ENCODE measurements at places on chromosomes 6 and 20.
A peak's percentile ranks its signal among the peaks of the same experiment; 100 is the strongest.

GRCh38 chr20:57007171-57007540 lies 259.3 kb downstream of the BMP7 start:
- no peak overlapping the region for H3K27ac ChIP-seq
- no peaks in the 10 kb centered on the region for H3K4me1 ChIP-seq
- no peak overlapping the region for H3K4me3 ChIP-seq
- no peaks in the 10 kb centered on the region for H3K36me3 ChIP-seq
- H3K27me3 ChIP-seq = no peaks in the 10 kb centered on the region

DNA sequence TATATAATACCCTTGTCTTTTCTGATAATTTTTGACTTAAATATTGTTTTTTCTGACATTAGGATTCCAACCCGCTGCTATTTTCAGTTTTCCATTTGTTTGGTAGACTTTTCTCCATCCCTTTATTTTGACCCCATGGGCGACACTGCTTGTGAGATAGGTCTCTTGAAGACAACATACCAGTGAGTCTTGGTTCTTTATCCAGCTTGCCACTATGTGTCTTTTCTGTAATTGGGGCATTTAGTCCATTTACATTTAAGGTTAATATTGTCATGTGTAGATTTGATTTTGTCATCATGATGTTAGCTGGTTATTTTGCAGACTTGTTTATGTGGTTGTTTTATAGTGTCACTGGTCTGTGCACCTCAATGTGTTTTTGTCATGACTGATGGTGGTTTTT lies 67.7 kb upstream of the IRAK1BP1 start:
- H3K4me3 ChIP-seq = no peak overlapping the region
- H3K27ac ChIP-seq = no peak overlapping the region
- no peaks in the 10 kb centered on the region for H3K27me3 ChIP-seq
- no peak for DNase-seq
- no peaks in the 10 kb centered on the region for H3K4me1 ChIP-seq
- H3K36me3 ChIP-seq = no peaks in the 10 kb centered on the region

- peaks cover 6% of the 10 kb centered on the region for H3K4me1 ChIP-seq
- no peaks in the 10 kb centered on the region for H3K27me3 ChIP-seq
- H3K36me3 ChIP-seq = no peaks in the 10 kb centered on the region
- no peak overlapping the region for H3K4me3 ChIP-seq
Measured at GRCh38 chr6:116047173-116047933, 13.3 kb downstream of the FRK start.

- H3K4me3 ChIP-seq = no peak within 1 kb of the TSS
- peaks cover 6% of the 10 kb centered on the region for H3K4me1 ChIP-seq
- no peaks in the 10 kb centered on the region for H3K36me3 ChIP-seq
- no peak within 1 kb of the TSS for H3K27ac ChIP-seq
- DNase-seq = no peak
Measured at GRCh38 chr20:32858701-32859372, at the start of gene EFCAB8. TSS of gene EFCAB8 (plus strand) at chr20:32858923. CDS start at chr20:32863793, 4,870 bp downstream.

DNA sequence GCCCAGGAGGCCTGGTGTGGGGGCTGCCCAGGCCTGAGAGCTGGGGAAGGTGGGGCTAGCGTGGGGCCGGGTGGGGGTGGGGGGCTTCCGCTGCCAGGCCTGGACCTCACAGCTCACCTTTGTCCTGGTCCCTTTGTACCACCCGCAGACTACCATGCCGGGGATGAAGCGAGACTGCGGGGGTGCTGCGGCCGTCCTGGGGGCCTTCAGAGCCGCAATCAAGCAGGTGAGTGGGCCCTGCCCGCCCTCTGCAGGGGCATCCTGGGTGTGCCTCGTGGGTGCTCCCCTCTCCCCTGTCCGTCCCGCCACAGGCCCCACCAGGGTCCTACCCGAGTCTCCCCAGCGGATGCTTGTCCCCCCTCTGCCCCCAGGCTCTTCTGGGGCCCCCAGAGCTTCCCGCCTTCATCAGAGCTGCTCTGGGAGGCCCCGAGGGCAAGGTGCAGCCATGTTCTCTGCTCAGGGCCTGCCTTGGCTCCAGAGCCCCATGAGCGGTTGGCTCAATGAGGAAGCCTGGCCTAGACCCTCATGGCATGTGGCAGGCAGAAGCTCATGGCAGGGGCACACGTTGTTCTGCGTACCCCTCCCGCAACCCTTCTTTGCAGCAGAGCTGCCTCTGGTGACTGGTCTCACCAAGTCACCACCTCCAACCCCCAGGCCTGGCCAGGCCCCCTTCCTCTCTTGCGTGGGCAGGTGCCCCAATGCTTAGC lies 14.5 kb downstream of the NPEPL1 start:
- no peaks in the 10 kb centered on the region for H3K27me3 ChIP-seq
- peaks cover 9% of the 10 kb centered on the region for H3K36me3 ChIP-seq
- no peak overlapping the region for H3K27ac ChIP-seq
- peak; percentile 9 for DNase-seq
- no peak overlapping the region for H3K4me3 ChIP-seq

DNA sequence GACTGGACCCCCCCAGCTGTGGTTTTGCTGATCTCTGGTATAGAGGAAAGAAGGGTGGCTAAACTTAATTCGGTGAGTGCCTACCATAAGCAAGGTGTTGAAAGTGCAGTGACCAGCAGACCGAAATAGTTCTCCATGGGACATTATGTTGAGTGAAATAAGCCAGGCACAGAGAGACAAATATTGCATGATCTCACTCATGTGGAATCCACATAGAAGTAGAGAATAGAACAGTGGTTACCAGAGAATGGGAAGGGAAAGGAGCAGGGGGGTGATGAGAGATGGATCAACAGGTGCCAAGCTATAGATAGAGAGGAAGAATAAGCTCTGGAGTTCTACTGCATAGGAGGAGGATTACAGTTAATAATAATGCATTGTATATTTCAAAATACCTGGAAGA lies 9.7 kb upstream of the GCNT2 start:
- no peak overlapping the region for H3K4me3 ChIP-seq
- peaks cover 35% of the 10 kb centered on the region for H3K4me1 ChIP-seq
- DNase-seq = no peak
- H3K36me3 ChIP-seq = no peaks in the 10 kb centered on the region
- no peaks in the 10 kb centered on the region for H3K27me3 ChIP-seq

DNA sequence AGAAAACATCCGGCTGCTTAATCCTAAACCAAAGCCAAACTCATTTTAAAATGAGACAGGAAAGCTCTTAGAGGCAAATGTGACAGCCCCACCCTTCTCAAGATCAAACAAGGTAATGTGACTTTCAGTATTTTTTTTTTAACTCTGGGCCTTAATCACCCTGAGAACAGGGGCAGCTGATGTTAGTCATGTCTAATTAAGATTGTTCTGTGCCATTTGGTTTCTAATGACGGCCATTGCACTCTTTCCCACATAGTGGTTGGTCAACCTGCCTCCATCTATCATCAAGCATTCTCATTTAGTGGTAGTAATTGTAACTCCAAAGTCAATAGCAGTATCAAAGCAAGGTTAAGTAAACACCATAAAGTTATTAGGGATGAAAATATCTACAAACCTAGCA lies 191.6 kb upstream of the EXOC2 start:
- no peaks in the 10 kb centered on the region for H3K36me3 ChIP-seq
- H3K4me3 ChIP-seq = no peak overlapping the region
- peak; percentile 77 for DNase-seq
- H3K27ac ChIP-seq = peak overlapping the region; percentile 68
- peaks cover 24% of the 10 kb centered on the region for H3K4me1 ChIP-seq
- no peaks in the 10 kb centered on the region for H3K27me3 ChIP-seq

DNA sequence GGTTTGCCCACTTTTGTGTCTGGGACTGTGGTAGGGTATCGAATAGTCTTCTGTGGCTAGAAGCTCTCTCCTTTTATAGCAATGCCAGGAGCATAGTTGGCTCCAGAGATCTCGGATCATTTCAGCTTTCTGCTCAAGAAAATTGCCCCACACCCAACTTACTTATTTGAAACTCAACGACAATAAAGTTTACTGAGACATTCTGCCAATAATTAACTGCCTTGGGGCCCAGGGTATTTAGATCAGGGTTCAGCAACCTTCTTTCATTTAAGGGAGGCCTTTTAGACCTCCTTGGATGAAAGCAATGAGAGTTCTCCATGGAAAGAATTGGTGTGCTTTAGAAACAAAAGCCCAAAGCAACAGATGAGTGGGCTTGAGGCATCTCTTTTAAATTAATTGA lies 53.8 kb upstream of the GMPR start:
- no peak for DNase-seq
- no peaks in the 10 kb centered on the region for H3K27me3 ChIP-seq
- no peak overlapping the region for H3K27ac ChIP-seq
- no peaks in the 10 kb centered on the region for H3K36me3 ChIP-seq
- H3K4me1 ChIP-seq = peaks cover 11% of the 10 kb centered on the region

DNA sequence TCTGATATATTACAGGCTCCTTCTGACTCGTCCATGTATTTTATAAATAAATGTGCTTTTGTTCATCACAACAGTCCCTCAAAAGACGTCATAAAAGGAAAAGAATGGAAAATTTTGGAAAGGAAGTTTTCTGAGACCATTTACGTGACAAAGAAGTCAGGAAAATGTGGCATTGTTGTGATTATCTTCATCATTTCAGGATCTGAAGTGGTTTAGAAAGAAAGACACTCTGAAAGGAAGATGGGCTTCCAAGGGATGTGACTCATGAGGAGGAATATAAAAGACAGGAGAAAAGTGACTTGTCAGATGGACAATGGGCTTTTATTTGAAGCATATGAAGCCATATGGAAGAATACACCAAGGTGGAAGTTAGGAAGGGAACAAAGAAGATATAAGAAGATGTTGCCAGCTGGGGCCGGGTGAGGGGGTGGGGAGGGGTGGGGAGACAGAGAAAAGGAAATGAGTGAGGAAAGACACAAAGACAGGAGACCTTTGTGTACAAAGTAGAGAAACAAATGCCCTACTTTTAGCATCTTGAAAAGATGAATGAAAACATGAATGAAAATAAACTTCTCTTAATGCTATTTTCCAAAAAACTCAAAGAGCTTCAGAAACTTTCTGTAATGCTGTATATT lies 190.3 kb upstream of the PREP start:
- H3K4me1 ChIP-seq = no peaks in the 10 kb centered on the region
- no peaks in the 10 kb centered on the region for H3K27me3 ChIP-seq
- no peak for DNase-seq
- H3K4me3 ChIP-seq = no peak overlapping the region
- no peak overlapping the region for H3K27ac ChIP-seq

DNA sequence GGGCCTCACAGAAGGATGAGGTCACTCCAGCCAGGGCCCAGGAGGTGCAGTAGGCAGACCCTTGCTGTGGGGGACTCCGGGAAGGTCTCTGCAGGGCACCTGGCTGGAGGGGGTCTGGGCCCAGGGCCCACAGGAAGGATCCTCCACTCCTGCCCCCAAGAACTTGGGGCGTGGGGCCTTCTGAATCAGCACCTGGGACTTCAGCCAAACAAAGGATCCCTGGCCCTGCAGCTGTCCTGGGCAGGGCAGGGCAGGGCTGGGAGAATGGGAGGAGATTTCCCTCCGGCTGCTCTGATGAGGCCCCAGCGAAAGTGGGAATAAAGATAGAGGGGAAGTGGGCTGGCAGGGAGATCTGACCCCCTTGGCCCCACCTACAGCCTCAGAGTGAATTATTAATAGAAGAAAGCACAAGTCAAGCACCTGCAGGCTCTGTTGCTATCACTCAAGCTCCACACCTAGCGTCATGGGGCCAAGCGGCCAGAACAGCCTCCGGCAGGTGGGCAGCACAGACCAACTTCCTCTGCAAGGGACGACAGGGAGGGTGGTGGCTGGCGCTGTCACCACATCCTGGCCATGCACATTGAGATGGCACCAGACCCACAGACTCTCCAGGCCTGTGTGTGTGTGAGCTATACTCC lies 61.6 kb upstream of the MRPS10 start:
- no peaks in the 10 kb centered on the region for H3K4me1 ChIP-seq
- H3K27ac ChIP-seq = no peak overlapping the region
- no peaks in the 10 kb centered on the region for H3K27me3 ChIP-seq

- no peaks in the 10 kb centered on the region for H3K36me3 ChIP-seq
- no peak overlapping the region for H3K27ac ChIP-seq
- H3K27me3 ChIP-seq = no peaks in the 10 kb centered on the region
- H3K4me3 ChIP-seq = no peak overlapping the region
Measured at GRCh38 chr20:63331741-63332400, 29.3 kb downstream of the CHRNA4 start.

All from body of pancreas (tissue), 4 donors.